ENCODE measurements at places on chromosomes 7 and 10.

DNA sequence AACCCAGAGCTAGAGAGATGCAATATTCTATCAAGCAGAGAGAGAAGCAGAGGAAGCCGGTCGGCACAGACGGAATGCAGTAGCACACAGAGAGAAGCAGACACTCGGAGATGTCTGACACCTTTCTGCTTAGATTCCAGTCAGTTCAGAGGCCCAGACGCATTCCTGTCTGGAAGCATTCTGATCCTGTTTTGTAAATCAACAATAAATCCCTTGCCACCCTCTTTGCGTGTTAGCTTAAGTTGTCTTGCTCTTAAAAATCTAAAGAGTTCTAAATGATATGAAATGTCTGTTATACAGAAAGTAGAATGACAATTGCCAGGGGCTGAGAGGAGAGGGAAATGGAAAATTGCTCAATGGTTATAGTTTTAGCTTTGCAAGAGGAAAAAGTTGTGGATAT is 27.4 kb upstream of the ATRNL1 start:
- no peak for DNase-seq

- no peak for DNase-seq
Measured at GRCh38 chr7:118372530-118372929, 148.0 kb downstream of the ANKRD7 start.

DNA sequence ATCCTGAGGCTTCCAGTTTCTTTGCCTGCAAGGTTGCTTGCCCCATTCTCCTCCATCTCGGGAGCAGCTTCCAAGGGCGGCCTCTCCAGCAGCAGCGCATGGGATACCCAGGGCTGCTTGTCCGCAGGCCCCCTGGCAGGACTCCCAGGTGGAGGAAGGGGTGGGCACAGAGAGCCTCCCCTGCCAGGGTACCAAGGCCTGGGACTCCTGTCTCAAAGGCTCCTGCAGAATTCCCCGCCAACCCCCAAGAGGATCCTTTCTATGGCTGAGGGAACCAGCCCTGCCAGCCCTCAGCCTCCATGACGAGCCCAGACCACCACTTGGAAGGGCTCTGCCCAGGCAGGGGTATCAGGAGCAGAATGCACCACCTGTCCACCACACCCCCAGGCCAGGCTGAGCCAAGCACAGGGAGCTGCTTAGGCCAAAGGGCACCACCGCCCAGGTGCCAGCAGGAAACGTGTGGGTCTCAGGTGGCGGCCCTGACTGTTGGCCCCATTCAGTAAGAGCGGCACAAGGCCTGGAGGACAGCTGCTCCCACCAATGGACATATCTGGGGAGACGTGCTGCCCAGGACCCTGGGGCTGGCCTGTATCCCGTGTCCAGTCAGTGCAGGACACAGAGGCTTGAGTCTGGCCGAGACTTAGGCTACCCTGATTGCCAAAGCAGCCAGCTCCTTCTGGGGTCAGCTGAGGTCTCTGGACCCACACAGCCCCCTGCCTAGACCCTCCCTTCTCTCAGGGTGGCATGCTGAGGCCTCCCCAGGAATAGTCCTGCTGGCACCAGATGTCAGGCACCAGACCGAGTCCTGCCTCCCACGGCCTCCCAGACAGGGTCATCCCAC is 33.8 kb upstream of the INPP5A start:
- no peak for DNase-seq

GRCh38 chr7:72343991-72344390 is 68.1 kb downstream of the CALN1 start:
- no peak for DNase-seq

GRCh38 chr7:10677211-10677610 is 296.5 kb upstream of the PHF14 start:
- no peak for DNase-seq

GRCh38 chr7:158074896-158075632 is 512.6 kb downstream of the PTPRN2 start:
- no peak for DNase-seq

GRCh38 chr7:137667633-137668387 is 179.0 kb downstream of the DGKI start:
- DNase-seq = no peak

- no peak for DNase-seq
Measured at GRCh38 chr10:60394446-60394845, 4.8 kb upstream of the ANK3 start.

- DNase-seq = no peak
Measured at GRCh38 chr10:45653454-45653853, 19.1 kb downstream of the ZFAND4 start.

- no peak for DNase-seq
Measured at GRCh38 chr10:122271076-122271475, at the start of gene BTBD16. Gene BTBD16, plus strand, starts transcription at chr10:122271296. Its CDS starts 3,786 bp downstream, at chr10:122275082.
